ENCODE measurements at places on chromosomes 2 and 18.

DNA sequence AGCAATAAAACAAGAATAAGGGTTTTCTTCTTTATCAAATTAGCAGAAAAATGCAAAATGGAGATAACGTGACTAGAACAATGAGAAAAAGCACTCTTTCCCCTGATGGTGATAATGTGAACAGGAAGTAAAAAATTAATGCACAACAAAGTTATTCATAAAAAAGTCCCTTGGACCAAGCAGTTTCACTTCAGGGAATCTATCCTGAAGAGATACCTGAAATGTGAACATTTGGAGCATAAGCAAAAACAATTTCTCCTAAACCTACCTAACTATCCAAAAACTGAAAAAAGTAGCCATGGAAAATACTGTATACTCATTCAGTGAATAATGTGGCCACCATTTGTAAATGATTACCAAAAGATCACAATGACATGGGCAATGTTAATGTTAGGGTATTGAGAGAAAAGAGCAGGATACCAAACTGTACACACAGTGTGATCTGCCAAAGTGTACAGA lies 48.7 kb downstream of the TRIP12 start:
- no peak for DNase-seq

DNA sequence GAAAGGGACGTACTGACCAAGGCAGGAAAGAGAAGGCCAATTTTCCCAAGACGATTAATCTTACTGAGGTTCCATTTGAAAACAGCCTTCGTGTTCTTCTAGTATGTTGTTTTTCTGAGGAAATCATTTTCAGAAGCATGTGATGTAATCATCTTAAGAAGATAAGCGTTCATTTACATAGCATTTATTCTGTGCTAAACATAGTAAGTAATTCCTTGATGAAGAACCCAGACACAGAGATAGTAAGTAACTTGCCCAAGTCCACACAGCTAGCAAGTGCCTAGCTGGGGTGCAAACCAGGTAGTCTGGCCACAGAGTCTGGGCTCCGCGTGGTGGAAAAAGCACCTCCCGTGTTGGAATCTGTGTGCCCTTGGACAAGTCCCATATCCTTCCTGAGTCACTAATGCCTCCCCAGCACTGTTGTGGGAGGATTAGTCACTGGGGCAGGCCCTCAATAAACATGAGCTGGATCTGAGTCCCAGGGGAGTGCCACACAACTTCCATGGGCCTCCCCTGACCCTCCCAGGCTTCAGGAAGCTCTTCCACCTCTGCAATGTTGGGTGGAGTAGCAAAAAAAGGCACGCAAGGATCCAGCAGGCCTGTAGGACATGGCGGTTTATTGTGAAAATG lies 26.9 kb upstream of the ASAP2 start:
- DNase-seq = peak; percentile 37

- DNase-seq = no peak
Observed at GRCh38 chr2:113081488-113082210, 13.9 kb downstream of the IL1F10 start.

DNA sequence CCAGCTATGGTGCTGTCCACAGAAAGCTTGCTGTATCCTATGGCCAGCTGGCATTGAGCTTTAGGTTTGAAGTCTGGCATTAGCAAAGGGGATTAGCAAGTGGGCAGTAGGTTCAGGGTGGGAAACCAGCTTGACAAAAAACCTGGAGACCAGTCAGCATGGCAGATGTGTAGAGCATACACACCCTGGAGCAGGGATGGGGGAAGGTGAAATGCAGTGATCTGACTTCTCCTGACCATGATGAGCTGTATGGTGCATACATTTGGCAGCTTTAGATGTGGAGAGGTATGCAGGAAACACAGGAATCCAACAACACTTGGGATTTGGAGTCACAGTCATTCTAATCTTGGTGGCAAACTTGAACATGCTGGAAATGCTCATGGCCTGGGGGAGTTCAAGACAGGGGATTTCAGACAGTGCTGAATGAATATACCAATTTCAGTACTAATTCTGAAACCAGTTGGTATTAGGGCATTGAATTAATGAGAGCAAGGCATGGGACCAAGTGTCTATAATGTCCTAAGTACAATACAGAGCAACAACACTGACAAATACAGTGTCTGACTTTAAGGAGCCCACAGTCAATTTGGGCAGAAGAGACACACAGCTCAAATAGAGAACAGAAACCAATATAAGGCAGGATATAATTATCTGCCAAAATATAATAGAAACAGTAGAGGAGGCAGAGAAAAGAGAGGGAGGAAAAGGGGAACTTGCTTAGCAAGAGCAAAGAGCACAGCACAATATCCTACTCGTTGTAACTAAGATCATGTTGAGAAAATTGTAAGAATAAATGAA lies 11.8 kb downstream of the ARHGAP15 start:
- DNase-seq = no peak

DNA sequence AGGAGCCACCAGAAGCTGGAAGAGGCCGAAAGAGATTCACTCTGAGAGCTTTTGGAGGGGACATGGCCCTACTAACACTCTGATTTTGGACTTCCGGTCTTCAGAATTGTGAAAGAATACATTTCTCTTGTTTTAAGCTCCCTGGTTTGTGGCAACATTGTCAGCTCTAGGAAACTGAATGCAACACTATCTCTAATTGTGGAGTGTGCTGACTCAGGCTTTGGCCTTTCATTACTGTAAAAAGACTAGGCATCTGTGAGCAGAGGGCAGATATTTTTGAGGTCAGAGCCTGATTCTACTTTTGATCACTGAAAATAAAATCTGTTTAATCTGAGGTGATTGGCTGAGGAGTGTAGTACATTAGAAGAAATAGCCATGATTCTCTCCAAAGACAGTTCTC lies 185.4 kb upstream of the FAM98A start:
- no peak for DNase-seq

DNA sequence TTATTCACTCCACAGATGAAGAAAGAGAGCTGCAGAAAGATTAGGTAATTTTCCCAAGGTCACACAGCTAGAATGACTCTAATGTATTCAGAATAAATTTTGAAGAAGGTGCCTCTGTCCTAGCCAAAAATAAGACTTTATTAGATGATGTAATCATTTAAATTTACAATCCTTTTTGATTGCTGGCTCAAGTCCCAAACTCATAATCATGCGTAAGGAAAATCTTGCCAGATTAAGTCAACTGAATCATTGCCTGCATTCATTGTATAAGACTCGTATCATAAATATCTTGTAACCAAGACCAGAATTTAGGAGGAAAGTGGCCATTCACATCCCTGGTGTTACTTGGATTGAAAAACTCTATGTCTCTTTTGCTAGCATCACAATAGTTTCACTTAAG lies 53.1 kb upstream of the STK39 start:
- DNase-seq = no peak

DNA sequence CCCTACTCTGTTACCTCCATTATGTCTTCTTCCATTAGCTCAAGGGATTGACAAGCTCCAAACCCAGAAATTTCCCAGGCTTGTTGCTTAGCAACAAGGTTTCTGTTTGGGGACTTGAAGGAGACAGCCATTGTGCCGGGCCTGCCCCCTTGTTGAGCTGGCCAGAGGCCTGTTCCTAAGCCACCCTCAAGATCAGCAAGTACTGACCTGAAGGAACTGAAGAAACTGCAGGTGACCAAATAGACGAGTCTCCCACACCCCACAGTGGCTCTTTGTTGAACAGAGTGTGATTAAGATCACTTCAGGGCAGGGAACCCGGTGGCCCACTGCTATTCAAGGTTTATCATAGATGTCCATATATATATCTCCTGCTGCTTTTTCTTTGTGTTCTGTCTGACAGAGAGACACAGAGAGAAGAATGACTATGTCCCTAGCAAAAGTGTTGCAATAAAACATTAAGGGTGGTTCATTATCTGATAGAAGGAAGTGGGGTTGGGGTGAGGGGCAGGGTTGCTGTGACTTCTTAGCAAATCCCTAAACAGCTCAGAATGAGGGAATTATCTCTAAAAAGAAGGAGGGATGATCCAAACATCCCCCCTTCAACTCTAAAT lies 69.2 kb downstream of the RNF144A start:
- no peak for DNase-seq

- peak; percentile 93 for DNase-seq
Observed at GRCh38 chr2:65432227-65433190, at the start of gene SPRED2. TSS of gene SPRED2 (minus strand) at chr2:65432599. CDS start at chr2:65431987, 612 bp downstream.

DNA sequence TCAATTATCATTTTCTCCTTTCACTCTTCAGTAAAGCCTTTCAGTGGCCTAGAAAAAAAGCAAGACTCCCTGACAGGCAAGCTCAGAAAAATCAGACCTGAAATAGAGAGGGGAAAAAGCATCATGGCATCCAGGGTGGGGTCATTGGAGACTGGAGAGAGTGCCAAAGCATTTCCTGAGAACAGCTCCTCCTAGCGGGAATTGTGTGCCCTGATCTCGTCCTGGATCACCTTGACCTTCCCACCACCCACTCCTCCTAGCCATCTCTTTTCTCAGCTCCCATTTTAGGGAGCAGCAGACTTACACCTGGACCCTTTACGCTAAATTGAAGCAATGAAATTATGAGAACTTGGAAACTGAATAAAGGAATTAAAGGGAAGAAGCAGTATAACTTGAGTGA lies 176.6 kb downstream of the VWC2L start:
- peak; percentile 57 for DNase-seq

- peak; percentile 1 for DNase-seq
Observed at GRCh38 chr18:75173125-75173432, 35.9 kb downstream of the PTGR3 start.

GRCh38 chr2:217948897-217949296 lies 53.9 kb downstream of the TNS1 start:
- no peak for DNase-seq
